ENCODE measurements at places on chromosomes 1 and 21.
A peak's percentile ranks its signal among the peaks of the same experiment; 100 is the strongest.

GRCh38 chr21:43817157-43818086, 28.0 kb downstream of the RRP1 start:
- DNase-seq, result no peak

DNA sequence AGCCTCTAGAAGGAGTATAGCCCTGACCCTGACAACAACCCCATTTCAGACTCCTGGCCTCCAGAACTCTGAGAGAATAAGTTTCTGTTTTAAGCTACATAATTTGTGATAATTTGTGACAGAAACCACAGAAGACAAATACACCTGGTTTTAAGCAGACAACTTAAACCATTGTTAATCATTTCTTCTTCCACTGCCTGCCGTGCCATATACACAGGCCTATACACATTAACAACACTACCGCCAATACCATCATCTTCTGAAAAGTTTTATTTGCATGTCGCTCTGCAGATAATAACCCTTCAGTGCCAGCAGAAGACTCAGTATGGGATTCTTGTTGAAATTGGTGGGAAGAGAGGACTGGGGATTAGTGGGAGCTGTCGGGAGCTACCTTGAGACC, 39.9 kb upstream of the KRTAP19-8 start:
- no peak for DNase-seq

GRCh38 chr1:3491291-3492246, 37.1 kb downstream of the ARHGEF16 start:
- DNase-seq, result no peak

DNA sequence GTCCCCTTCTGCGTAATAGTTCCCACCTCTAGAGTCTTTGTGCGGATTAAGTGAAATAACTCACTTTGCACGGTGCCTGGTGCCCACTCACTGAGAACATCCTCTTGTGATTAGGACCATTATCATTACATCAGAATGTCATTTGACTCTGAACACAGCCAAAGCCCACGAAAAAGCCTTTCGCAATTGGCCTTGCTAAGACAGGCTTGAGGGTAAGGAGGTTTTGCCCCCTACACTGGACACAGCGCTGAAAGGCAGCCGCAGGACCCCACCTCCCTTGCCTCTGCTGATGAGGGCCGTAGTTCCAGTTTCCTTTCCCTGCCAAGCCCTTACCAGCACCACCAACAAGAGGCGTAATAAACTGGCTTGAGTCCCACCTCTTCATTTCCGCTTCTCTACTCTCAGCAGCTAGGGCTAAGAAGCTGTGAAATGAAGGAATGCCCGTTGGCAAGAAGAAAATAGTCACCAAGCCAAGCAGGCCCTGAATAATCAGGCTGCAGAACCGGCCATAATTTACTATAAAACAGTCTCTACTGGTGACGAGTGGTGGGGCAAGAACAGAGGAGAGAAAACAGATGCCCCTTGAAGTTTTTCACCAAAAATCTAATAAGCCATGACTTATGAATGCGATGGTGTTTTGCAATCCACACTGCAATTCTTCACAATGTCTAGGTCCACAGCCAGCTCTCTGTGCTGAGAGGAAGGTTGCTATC, 53.1 kb downstream of the SH3GLB1 start:
- DNase-seq, result no peak

- DNase-seq, result no peak
These were observed 7.9 kb downstream of the CDK18 start for GRCh38 chr1:205512059-205513045.

DNA sequence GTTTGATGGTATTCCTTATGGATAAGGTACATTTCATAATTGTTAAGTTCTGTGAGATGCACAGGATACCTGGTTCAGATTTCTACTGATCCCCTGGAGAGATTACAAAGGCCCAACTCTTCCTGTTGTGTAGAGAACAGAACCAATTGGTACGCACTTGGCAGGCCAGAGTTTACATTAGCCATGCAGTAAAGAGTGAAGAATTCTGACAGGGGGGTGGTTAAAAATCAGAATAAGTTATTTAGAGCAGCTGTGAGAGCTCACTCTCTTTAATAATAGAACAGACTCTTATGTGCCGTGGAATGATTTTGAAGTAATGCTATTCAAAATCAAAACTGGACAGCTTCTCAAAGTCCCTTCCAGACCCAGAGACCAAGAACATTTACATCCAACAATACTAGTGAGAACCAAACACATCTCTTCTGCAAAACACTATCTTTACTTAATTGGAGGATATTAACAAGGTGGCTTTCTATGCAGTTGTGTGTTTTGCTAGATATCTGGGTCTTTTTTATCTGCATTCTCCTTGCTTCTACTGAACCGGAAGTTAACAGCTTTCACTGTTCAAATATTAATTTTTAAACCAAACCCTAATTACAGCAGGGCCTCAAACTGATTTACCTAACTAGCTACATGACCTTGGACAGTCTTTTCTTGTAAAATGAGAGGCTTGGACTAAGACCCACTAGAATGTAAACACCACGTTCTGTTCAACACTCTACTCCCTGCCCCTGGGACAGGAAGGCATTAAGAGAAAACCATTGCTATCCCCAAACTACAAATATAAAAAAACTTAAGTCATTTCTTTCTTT, 4.0 kb downstream of the USP24 start:
- DNase-seq, result no peak

DNA sequence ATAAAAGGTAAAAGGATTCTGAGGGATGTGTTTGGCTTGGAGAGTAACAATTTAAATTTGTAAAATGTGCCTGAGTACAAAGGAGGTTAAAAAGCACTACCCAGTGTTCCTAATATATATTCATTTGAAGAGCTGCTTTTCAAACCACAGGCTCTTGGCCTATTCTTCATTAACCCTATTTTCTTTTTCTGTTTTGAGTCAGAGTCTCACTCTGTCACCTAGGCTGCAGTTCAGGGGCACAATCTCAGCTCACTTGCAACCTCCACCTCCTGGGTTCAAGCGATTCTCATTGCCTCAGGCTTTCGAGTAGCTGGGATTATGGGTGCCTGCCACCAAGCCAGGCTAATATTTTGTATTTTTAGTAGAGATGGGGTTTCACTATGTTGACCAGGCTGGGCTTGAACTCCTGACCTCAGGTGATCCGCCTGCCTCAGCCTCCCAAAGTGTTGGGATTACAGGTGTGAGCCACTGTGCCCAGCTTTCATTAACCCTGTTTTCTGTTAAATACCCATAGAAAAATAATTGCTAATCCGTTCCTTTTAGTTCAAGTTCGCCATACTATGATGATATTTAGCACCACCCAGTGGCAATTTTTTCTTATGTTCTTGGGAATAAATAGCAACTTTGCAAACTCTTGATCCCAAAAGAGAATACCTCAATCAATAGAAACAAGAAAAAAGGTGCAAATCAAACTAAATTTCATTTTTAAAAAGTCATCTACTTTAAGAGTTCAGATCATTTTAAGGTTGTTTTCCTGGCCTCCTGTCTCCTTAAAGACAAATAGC, 30.5 kb downstream of the ZBTB8OS start:
- DNase-seq, result no peak

DNA sequence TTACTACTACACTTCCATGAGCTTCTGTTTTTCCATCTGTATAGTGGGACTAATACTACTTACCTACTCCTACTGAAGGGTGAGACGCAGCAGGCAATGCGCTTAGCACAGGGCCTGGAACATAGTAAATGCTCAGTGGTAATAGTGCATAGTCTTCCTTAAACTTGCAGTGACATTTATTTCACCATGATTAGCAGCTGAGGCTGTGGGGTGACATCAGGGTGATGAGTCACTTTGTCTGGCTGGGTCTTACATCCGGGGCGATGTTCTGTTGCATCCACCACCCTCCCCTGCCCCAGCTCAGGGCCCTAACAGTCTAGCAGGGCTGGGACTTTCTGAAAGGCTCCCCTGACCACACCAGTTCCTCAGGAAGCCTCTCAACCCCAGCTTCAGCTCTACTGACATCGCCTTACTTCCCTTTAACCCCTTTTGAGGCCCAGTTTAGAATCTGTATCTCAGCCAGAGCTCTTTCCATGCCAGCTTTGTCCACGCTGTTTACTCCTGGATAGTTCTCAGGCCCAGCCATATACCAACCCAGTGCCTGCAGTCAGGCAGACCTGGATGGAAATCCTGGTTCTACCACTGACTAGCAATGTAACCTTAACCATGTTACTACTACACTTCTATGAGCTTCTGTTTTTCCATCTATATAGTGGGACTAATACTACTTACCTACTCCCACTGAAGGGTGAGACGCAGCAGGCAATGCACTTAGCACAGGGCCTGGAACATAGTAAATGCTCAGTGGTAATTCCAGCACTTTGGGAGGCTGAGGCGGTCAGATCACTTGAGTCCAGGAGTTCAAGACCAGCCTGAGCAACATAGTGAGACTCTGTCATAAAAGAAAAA, 66.3 kb downstream of the CD58 start:
- peak; percentile 85 for DNase-seq

DNA sequence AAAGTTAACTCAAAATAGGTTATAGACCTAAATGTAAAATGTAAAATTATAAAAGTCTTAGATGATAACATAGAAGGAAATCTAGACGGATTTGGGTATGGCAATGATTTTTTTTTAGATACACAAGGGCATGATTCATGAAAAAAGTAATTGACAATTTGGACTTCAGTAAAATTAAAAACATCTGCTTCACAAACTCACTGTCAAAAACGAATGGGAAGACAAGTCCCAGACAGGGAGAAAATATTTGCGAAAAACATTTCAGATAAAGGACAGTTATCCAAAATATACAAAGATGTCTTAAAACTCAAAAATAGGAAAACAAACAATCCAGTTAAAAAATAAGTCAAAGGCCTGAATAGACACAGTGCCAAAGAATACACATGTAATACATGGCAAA, 9.7 kb upstream of the PTGS2 start:
- no peak for DNase-seq

GRCh38 chr1:167342846-167343245, 122.2 kb downstream of the POU2F1 start:
- DNase-seq, result no peak

- no peak for DNase-seq
These were observed 49.0 kb upstream of the SCAF4 start for GRCh38 chr21:31780944-31781343.

- no peak for DNase-seq
These were observed 8.0 kb downstream of the TFB2M start for GRCh38 chr1:246558041-246558440.

DNA sequence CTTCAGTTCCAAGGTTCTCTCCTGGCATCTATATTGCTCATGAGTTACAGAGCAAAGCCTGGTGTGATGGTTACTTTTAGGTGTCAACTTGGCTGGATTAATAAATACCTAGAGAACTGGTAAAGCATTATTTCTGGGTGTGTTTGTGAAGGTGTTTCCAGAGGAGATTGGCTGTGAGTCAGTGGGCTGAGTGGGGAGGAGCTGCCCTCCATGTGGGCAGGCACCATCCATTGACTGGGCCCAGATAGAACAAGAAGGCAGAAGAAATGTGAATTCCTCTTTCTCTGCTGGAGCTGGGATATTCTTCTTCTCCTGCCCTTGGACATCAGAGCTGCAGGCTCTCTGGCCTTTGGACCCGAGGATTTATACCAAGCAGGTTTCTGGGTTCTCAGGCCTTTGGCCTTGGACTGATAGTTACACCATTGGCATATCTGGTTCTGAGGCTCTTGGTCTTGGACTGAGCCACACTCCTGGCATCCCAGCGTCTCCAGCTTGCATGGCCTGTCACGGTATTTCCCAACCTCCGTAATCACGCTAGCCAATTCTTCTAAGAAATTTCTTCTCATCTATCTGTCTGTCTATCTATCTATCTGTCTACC, 44.5 kb downstream of the B3GALT5 start:
- DNase-seq, result no peak

DNA sequence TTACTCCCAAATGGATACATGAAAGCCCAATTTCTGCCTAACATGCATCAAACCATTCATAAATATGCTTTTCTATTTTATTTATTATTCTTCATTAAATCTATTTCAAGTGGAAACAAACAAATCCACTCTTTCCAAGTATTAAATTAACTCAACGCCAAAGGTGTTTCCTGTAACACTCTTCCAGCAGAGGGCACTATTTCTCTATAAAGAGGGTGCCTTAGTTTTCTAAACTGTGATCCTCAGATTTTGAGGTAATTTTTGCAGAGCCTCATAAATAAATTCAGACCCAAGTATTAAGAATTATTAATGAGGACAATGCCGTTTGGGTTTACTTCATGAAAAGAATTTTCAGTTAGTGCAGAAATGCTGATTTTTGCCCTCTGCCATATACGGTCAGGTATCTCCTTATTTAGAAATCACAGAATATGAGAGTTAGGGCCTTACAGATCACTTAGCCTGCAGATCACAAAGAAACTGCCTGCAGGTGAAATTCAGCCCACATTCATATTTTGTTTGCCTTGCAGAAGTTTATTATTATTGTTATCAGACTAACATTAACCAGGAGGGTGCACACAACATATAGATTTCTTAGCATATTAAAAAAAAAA, 40.1 kb upstream of the MYSM1 start:
- no peak for DNase-seq

GRCh38 chr21:35382696-35383095, 333.6 kb upstream of the RUNX1 start:
- no peak for DNase-seq

GRCh38 chr1:26043765-26044164, 2.2 kb downstream of the SLC30A2 start:
- DNase-seq, result no peak

DNA sequence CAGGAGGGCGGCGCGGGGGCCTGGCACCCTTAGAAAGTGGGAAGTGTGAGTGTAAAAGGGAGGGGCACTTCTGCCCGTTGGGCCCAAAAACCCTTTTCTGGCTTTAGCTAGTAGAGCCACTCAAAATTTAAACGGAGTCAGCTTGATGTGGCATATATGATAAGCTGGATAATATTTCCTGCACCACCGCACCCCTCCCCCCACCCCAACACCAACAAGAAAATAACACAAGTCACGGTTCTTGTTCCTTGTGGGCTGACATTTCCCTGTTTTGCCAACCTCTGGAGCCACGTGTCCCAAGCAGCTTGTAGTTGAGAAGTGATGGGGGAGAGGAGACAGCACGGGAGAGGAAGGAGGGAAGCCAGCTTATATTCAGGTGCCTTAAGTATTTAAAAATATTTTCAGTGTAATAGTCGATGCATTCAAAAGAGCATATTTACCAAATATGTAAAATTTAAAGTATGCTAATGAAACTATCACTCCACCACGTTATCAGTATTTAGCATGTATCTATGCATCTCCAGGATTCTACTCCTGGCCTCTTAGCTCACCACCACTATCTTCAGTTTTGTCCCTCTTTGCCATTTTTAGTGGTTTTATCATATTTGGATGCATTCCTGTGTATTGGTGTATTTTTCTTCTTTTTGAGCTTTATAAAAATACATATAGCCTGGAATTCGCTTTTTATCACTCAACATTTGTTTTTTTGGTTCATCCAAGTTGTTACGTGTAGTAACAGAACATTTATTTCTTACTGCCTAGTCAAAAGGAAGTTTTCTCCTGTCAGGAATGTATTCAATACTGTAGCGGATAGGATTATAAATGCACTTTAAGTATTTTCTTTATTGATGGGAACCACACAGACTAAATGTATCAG, 773 bp upstream of the DDX59 start:
- no peak for DNase-seq

GRCh38 chr21:20662514-20662913, 335.7 kb upstream of the NCAM2 start:
- no peak for DNase-seq

GRCh38 chr21:43712268-43712942, 6.5 kb upstream of the PDXK start:
- DNase-seq, result no peak

GRCh38 chr1:29390491-29391361, 154.4 kb downstream of the PTPRU start:
- DNase-seq, result no peak
